ENCODE measurements at places on chromosomes 5 and 9. TPM values are rescaled to one million over a fixed set of nuclear protein-coding genes. Genes with fewer than 3 reads are reported as not detected.
A peak's percentile ranks its signal among the peaks of the same experiment; 100 is the strongest.

OXCT1 gene
- 54.0 TPM for total RNA-seq

- H3K27ac ChIP-seq = peak overlapping the region; percentile 11
- H3K27me3 ChIP-seq = no peaks in the 10 kb centered on the region
- DNase-seq = no peak
- peaks cover 9% of the 10 kb centered on the region for H3K4me1 ChIP-seq
These were observed 90.8 kb downstream of the SUSD1 start for GRCh38 chr9:112084334-112084733.

- H3K27me3 ChIP-seq = peaks cover 4% of the 10 kb centered on the region
- peaks cover 23% of the 10 kb centered on the region for H3K4me1 ChIP-seq
- no peak for DNase-seq
- no peak overlapping the region for H3K27ac ChIP-seq
- H3K4me3 ChIP-seq = peak overlapping the region; percentile 88
These were observed 1.6 kb downstream of the MED27 start for GRCh38 chr9:132077881-132078698.

GRCh38 chr9:84317563-84317962 is 23.0 kb downstream of the SLC28A3 start:
- no peak overlapping the region for H3K27ac ChIP-seq
- no peaks in the 10 kb centered on the region for H3K27me3 ChIP-seq
- peaks cover 5% of the 10 kb centered on the region for H3K4me1 ChIP-seq
- no peak overlapping the region for H3K4me3 ChIP-seq

STING1 gene
- 63.6 TPM for total RNA-seq

- no peak overlapping the region for H3K4me3 ChIP-seq
- DNase-seq = no peak
- no peaks in the 10 kb centered on the region for H3K36me3 ChIP-seq
- H3K4me1 ChIP-seq = peaks cover 7% of the 10 kb centered on the region
- H3K27ac ChIP-seq = no peak overlapping the region
These were observed 4.5 kb upstream of the TMEM252 start for GRCh38 chr9:68545033-68545705.
